ENCODE measurements at places on chromosomes 5 and 9. TPM values are rescaled to one million over a fixed set of nuclear protein-coding genes. Genes with fewer than 3 reads are reported as not detected.

RACK1 gene
- total RNA-seq, result 2,113 TPM

AP3B1 gene
- 47.3 TPM for total RNA-seq

GMCL2 gene
- total RNA-seq, result not detected

RGS7BP gene
- total RNA-seq, result 4.6 TPM

ACOT12 gene
- not detected for total RNA-seq

PCDHB5 gene
- 1.1 TPM for total RNA-seq

NMUR2 gene
- not detected for total RNA-seq

SURF1 gene
- 40.0 TPM for total RNA-seq
